ENCODE measurements at places on chromosomes 2 and 18.
A peak's percentile ranks its signal among the peaks of the same experiment; 100 is the strongest.

- H3K36me3 ChIP-seq, result no peaks in the 10 kb centered on the region
- peaks cover 9% of the 10 kb centered on the region for H3K4me1 ChIP-seq
- no peaks in the 10 kb centered on the region for H3K27me3 ChIP-seq
- DNase-seq, result no peak
Observed at GRCh38 chr18:27206411-27206810, 21.3 kb upstream of the CHST9 start.

DNA sequence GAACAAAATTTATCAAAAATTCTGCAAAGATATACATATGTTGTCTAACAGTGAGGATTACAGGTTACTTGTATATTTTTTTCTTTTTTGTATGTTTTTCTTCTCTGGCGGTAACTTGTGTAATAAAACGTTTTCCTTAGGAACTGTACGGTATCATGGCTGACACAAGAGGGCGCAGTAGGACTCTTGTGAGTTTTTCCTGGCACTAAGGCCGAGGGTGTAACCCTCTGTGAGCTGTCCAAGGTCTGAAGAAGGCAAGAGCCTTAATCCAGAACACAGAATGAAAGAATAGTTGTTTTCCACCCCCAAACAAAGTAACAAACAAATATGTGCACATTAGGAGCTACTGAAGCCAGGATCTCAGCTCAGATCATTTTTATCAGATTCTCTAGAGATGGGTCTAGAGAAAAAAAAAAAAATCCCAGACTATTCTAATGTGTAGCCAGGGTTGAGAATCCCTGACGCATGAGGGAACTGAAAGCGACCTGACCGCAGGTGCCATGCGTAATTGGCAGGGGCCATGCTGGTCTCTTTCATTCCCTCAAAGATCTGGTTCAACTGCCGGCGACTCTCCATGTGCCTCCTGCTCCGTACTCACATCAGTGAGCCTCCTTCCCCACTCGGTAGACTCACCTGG lies 27.0 kb downstream of the TMEM200C start:
- no peaks in the 10 kb centered on the region for H3K36me3 ChIP-seq
- no peaks in the 10 kb centered on the region for H3K4me1 ChIP-seq
- H3K27me3 ChIP-seq, result peaks cover 20% of the 10 kb centered on the region
- peak; percentile 42 for DNase-seq
- no peak overlapping the region for H3K4me3 ChIP-seq

DNA sequence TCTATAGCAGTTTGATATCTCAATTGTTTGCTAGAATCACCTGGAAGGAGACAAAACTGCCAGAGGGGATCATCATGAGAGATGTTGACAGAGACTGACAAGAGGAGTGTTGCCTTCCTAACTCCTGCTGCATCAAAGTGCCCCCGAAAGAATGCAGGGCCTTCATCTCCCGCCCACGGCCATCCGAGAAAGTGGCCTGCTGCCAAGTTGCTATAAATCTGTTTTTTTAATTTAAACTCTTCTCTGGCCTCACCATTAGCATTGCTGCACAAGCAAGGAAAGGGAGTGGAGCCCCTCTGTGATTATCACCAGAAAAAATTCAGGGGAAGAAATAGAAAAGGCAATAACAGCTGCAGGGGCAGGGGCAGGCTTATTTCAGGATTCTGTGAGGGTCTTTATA lies 238.1 kb upstream of the EPHA4 start:
- H3K27me3 ChIP-seq, result no peaks in the 10 kb centered on the region
- no peak for DNase-seq
- H3K27ac ChIP-seq, result no peak overlapping the region
- no peak overlapping the region for H3K4me3 ChIP-seq
- H3K36me3 ChIP-seq, result no peaks in the 10 kb centered on the region

DNA sequence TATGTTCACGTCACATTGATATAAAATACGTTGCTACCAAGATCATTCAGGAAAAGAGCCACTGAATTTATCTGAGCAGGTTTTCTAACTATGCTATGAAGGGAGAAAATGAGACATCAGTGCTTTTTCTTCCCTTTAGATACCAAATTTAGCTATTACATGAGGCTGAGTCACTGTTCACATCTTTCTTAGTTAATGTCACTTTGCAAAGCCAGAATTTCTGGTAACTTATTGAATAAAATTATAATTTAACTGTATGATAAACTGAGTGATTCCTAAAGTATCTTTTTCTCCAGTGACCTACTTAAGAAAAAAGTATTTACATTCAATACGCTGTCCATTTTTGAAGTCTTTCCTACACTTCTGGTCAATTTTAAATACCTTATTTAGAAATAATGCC lies 22.7 kb downstream of the C1D start:
- no peaks in the 10 kb centered on the region for H3K27me3 ChIP-seq
- DNase-seq, result no peak

- H3K27me3 ChIP-seq, result no peaks in the 10 kb centered on the region
- DNase-seq, result no peak
- H3K36me3 ChIP-seq, result no peaks in the 10 kb centered on the region
- no peaks in the 10 kb centered on the region for H3K4me1 ChIP-seq
- no peak overlapping the region for H3K27ac ChIP-seq
Observed at GRCh38 chr18:1513519-1513918, 608.8 kb downstream of the ADCYAP1 start.
